ENCODE measurements at places on chromosomes 5 and 9. TPM values are rescaled to one million over a fixed set of nuclear protein-coding genes. Genes with fewer than 3 reads are reported as not detected.

DNA sequence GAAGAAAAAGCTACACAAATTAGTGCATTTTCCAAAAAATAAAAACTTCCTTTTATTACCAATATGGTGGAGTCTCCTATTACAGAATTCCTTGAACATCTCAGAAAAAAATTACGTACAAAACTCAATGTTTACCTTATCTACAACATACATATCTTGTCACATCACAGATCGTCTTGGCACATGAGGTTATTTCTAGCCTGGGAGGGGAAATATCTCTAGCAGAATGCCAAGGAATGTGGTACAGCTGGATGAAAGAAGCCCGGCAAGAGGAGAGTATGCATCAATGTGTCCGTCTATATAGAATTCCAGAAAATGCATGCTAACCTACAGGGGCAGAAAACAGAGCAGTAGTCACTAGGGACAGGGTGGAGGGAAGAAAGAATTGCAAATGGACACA, 443.8 kb downstream of the ZSWIM6 start:
- DNase-seq = no peak

- DNase-seq = no peak
These were observed 30.7 kb upstream of the JADE2 start for GRCh38 chr5:134494780-134495179.

DNA sequence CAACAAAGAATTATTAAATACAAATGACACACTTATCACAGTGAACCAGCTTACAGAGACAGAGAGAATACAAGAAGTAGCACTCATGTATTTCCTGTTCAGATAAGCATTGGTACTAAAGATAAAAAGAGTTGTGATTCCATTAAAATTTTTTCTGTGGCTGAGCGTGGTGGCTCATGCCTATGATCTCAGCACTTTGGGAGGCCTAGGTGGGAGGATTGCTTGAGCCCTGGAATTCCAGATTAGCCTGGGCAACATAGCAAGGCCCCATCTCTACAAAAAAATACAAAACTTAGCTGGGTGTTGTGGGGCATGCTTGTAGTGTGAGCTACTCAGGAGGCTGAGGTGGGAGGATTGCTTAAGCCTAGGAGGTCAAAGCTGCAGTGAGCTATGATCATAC, 32.9 kb downstream of the FCHO2 start:
- no peak for DNase-seq

- no peak for DNase-seq
These were observed 26.1 kb downstream of the IDNK start for GRCh38 chr9:83649080-83649479.

The CDC42SE2 gene
- 15.1 TPM for polyA plus RNA-seq
